ENCODE measurements at places on chromosomes 3 and 15.

DNA sequence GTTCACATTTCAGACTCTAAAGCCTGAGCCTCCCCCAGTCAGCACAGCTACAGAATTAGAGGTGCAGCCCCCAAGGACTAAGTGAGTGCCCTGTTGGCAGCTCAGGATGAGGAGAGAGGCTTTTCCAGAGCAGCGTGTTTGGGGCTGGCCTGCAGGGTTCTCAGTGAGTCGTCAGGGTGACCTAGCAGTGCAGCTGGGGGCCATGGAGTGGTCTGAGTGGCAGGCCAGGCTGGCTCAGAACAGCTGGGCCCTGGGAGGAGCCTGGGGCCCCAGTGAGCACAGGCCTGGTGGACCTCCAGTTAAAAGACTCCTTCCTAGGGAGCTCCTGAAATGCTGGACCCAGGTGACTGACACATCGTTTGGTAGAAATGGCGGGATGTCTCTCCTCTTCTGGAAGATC lies 108.3 kb downstream of the SLC49A4 start:
- DNase-seq: no peak

- DNase-seq: no peak
Measured at GRCh38 chr3:64901522-64901885, 213.7 kb upstream of the ADAMTS9 start.

DNA sequence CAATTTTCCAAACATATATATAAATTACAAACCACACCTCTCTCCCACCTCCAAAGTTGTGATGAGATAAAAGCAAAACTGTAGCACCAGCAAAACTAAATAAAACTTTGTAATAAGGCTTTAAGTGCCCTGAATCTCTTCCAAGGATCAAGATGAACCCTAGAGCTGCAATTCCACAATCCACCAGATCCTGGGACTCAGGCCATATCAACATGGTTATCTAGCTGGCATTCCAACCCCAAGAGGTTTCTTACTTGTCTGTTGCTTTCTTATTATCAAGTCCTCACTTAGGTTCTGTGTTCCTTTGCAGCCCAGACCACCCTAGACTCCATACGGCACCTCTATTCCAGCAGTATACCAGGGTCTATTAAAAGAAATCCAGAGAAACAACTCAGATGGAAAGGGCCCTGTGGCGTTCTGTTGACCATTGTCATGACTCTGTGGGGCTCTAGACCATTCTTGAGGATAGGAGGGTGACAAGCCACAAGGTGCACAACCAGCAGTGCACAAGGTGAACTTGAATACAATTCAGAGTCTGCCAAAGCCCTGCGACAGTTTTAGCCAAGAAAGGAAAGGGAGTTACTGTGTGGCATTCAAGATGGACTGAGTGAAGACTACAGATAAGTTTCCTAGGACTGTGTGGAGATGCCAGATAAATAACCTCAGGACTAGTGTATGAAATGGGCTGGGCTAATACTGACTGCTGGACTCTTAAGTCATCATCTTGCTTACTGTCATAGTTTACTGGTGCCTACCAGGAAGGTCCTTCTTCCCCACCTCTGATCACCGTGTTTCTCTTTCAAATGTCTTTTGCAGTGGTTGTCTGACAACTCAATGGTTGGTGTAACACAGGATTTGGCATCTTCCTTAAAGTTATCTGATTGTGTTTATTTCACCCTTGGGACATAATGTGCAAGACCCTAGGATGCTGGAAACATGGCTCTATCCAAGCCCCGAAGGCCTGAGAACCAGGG lies 27.2 kb downstream of the ACKR2 start:
- no peak for DNase-seq

DNA sequence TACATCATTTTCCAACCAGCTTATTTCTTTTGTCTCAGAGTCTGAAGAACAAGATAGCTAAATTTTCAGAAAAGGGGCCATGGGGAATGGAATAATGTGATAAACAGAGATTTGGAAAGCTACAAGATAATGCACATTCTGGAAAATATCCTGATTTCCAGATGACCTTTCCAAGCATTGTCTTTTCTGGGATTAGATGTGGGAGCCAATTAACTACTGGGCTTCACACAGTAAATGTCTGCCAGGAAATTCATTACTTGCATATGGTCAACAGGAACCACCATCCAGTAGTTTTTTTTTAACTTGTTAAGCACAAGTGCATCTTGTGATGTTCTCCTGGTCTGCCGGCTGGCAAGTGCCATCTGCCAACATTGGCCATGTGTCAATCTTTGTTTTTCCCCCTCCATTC lies 131.1 kb upstream of the BFSP2 start:
- no peak for DNase-seq

GRCh38 chr3:133986311-133986710 lies 43.4 kb downstream of the SLCO2A1 start:
- DNase-seq: no peak

- DNase-seq: no peak
Measured at GRCh38 chr15:51051776-51052175, 42.9 kb downstream of the TNFAIP8L3 start.

GRCh38 chr3:16060945-16061344 lies 113.5 kb upstream of the GALNT15 start:
- DNase-seq: no peak

Measured in stimulated activated CD8-positive, alpha-beta memory T cell treated with anti-CD3 and anti-CD28 coated beads, Interleukin-7, amount 100 ng/mL, for 1 hour (primary cell).